ENCODE measurements at places on chromosomes 2 and 18.
A peak's percentile ranks its signal among the peaks of the same experiment; 100 is the strongest.

DNA sequence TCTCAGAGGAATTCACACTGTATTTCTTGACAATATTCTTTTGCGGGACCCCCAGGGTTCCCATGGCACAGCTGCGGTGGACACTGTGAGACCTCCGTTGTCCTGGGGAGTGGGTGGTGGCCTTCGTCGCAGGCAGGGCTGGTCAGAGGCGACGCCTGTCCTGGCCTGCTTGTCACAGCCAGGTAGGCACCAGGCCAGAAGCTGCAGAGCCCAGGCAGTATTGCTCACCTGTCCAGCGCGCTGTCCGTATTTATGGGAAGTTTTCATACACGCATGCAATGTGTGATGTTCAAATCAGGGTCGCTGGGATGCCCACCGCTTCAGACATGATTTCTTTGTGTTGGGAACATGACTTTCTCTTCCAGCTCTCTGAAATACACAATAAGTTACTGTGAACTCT, 126.6 kb downstream of the RTP5 start:
- DNase-seq = no peak

GRCh38 chr2:9460441-9461017, 13.8 kb upstream of the IAH1 start:
- DNase-seq = no peak

DNA sequence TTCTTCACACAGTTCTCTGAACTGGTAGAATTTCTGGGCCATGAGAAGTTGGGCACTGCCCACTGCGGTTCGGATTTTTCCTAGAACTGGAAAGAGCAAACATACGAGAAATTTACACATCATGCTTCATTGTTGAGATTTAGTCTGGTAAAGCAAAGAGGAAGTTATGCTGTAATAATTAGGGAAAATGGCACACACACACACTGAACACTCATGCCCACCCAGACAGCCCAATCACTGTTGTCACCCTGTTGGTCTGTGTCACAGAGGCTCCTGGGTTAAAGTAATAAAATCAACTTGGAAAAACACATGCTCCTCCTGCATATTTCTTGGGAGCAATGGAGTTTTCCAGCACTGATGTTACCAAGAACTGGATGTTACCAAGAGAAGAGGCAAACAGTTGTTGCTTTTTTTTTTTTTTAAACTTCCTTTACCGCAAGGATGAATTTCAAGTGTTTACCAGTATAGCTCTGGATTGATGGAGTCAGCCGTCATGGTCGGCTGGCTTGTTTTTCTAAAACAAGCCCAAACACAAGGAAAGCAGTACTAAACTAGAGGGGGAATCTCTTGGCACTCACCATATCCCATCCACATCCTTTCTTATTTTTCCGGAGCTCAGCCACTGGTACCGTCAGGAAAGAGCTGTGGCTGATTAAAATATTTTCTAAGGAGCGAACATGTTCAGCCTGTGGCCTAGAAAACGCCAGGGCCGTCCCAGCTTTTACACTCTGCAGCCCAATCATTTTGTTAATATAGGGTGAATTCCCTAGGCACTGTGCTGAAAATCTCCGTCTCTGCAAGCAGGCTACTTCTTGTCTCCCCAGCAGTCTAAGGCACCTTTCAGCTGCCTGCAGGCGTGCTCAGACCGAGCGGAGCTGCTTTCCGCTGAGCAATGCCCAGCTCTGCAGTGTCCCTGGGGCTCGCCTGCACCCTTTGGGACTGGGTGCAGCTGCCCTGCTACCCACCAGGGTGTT, 58.9 kb downstream of the TGIF1 start:
- peak; percentile 53 for DNase-seq

GRCh38 chr2:178309541-178309940, 115.2 kb downstream of the OSBPL6 start:
- DNase-seq = no peak

GRCh38 chr2:203948733-203949132, 12.2 kb downstream of the ICOS start:
- no peak for DNase-seq

DNA sequence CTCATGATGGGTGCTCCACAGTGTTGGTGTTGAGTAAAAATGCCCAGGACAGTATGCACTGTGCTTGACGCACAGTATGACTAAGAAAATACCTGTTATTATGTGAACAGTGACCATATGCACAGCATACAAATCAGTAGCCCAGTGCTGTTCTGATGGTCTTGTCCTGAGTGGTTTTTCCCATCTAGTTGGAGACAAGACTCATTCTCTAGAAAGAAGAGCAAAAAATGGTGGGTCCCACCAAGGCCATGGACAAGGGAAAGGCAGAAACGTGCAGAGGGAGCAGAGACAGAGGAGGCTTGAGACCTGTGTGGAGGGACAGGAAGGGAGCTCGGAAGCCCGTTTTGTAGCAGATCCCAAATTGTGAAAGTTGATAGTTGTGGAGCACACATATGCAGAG, 987 bp upstream of the SMIM21 start:
- DNase-seq = no peak

- DNase-seq = no peak
Measured at GRCh38 chr18:44096016-44096415, 584.7 kb upstream of the SETBP1 start.

DNA sequence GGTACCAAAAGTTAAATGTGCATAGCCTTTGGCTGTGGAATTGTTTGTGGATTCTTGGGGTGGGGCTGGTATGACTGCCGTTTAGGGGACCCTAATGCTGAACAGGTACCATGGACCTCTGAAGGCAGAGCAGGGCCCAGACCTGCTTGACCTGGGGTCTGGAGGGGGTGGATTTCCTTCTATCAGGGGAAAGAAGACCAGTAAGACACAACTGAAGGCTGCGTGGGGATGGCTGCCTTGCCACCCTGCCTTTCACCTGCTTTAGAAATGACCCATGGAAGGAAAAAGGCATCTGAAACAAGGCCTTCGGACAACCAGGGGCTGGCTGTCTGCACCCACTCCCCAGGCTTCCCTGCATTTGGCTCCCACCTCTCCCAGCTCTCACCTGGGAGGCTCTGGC, 17.7 kb upstream of the RESP18 start:
- no peak for DNase-seq

Data from eye (tissue), 1 donor.